ENCODE measurements at places on chromosomes 16 and 17. TPM values are rescaled to one million over a fixed set of nuclear protein-coding genes. Genes with fewer than 3 reads are reported as not detected.

The SEZ6L2 gene
- total RNA-seq: 0.32 TPM

The KRTAP4-6 gene
- total RNA-seq: not detected

The SLC38A7 gene
- 9.3 TPM for total RNA-seq

The RHOT1 gene
- total RNA-seq: 25.9 TPM

The FAM20A gene
- total RNA-seq: not detected

The TTYH2 gene
- 6.8 TPM for total RNA-seq

The NTHL1 gene
- 52.7 TPM for total RNA-seq

The GAS2L2 gene
- not detected for total RNA-seq

The PPP1R1B gene
- not detected for total RNA-seq

The FASN gene
- 415 TPM for total RNA-seq

The RNF222 gene
- total RNA-seq: not detected

Measured in activated T-helper 1 cell treated with anti-CD3 and anti-CD28 coated beads, Interleukin-12 subunit alpha, Interleukin-12 subunit beta, Interleukin-2, Interleukin-4 antibody, amounts not matched to agents 30 ng/mL and 10 ng/mL and 1 ng/mL, durations not matched to agents 14 hours and 24 hours and 36 hours (primary cell).